ENCODE measurements at places on chromosomes 2 and 18. TPM values are rescaled to one million over a fixed set of nuclear protein-coding genes. Genes with fewer than 3 reads are reported as not detected.
A peak's percentile ranks its signal among the peaks of the same experiment; 100 is the strongest.

- H3K27me3 ChIP-seq, result peaks cover 20% of the 10 kb centered on the region
- peak within 1 kb of the TSS; percentile 80 for H3K4me3 ChIP-seq
- no peak within 1 kb of the TSS for H3K27ac ChIP-seq
- H3K4me1 ChIP-seq, result peaks cover 8% of the 10 kb centered on the region
- peaks cover 16% of the 10 kb centered on the region for H3K36me3 ChIP-seq
- DNase-seq, result peak; percentile 34
These were observed at the start of gene AOX1 for GRCh38 chr2:200585730-200586643. TSS of gene AOX1 (plus strand) at chr2:200586014. CDS start at chr2:200586109, 95 bp downstream.

GRCh38 chr18:79507076-79507545 lies 111.4 kb downstream of the NFATC1 start:
- H3K27me3 ChIP-seq, result peaks cover 13% of the 10 kb centered on the region
- H3K36me3 ChIP-seq, result no peaks in the 10 kb centered on the region
- H3K4me3 ChIP-seq, result no peak overlapping the region
- no peak for DNase-seq

DNA sequence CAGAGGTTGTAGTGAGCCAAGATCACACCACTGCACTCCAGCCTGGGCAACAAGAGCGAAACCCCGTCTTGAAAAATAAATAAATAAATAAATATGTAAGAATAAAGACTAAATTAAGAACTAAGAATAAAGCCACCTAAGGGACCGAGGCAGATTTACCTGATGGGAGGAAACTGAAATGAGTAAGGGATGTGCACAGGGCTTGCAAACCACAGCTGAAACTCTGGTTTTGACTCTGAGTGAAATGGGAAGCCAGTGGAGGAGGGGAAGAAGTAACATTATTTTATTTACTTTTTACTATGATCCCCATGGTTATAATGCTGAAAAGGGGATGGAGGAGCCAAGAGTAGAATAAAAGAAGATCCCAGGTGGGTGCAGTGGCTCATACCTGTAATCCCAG lies 107.3 kb downstream of the CABYR start:
- no peak for DNase-seq
- H3K4me1 ChIP-seq, result no peaks in the 10 kb centered on the region
- no peaks in the 10 kb centered on the region for H3K27me3 ChIP-seq
- H3K36me3 ChIP-seq, result no peaks in the 10 kb centered on the region

GRCh38 chr2:196263181-196263747 lies 91.9 kb upstream of the STK17B start:
- no peak for DNase-seq
- no peak overlapping the region for H3K27ac ChIP-seq
- peaks cover 18% of the 10 kb centered on the region for H3K4me1 ChIP-seq
- no peaks in the 10 kb centered on the region for H3K36me3 ChIP-seq

DNA sequence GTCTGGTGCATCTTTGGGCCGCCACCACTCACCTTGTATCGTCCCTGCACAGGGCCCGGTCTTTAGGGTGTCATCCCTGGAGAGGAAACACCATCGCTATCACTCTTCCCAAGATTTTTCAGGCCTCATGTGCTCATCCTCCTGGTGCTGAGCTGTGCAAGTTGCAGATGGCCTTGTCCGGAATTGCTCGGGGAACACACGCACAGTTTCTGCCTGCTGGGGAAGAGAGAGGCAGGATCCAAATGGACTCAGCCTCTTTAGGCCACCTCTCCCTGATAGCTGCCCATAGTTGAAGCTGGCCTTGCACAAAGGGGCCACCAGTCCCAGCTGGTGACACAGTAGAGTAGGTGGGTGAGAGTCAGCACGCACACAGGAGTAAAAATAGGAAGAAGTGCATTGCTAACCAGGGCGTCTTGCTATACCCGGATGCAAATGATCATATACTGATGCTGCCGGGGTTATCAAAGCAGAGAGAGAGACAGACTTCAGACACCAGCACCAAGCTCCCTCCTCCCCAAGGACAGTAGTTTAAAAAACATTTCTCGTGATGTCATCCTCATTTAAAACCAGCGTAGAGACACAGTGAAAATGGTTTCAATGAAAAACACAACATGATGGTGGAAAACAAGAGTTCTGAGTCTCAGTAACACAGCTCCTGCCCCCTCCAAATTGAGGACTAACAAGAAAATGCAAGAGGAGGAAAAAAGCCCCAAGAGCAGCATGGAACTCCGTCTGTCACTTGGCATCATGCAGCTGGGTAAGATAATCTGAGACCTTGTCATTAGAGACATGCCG lies 147.5 kb upstream of the NCK2 start:
- H3K27me3 ChIP-seq, result no peaks in the 10 kb centered on the region
- DNase-seq, result no peak
- H3K27ac ChIP-seq, result no peak overlapping the region

- no peaks in the 10 kb centered on the region for H3K36me3 ChIP-seq
- no peak overlapping the region for H3K4me3 ChIP-seq
- no peaks in the 10 kb centered on the region for H3K27me3 ChIP-seq
- no peaks in the 10 kb centered on the region for H3K4me1 ChIP-seq
These were observed 322.1 kb downstream of the LRRTM1 start for GRCh38 chr2:79982445-79982844.

GRCh38 chr2:204846471-204846870 lies 301.2 kb downstream of the PARD3B start:
- H3K27me3 ChIP-seq, result no peaks in the 10 kb centered on the region
- DNase-seq, result no peak
- H3K4me3 ChIP-seq, result no peak overlapping the region
- no peak overlapping the region for H3K27ac ChIP-seq
- peaks cover 15% of the 10 kb centered on the region for H3K4me1 ChIP-seq

The CD302 gene
- 3.4 TPM for total RNA-seq

The GAL3ST2 gene
- total RNA-seq, result 0.27 TPM

The HSPE1 gene
- 454 TPM for total RNA-seq

The NT5C1B gene
- not detected for total RNA-seq

The ANKRD30B gene
- not detected for total RNA-seq

The ABCA12 gene
- total RNA-seq, result 4.8 TPM

All from Calu3 (cell line).